HS-5 (cell line): ENCODE measurements at places on chromosomes 11 and 22.

DNA sequence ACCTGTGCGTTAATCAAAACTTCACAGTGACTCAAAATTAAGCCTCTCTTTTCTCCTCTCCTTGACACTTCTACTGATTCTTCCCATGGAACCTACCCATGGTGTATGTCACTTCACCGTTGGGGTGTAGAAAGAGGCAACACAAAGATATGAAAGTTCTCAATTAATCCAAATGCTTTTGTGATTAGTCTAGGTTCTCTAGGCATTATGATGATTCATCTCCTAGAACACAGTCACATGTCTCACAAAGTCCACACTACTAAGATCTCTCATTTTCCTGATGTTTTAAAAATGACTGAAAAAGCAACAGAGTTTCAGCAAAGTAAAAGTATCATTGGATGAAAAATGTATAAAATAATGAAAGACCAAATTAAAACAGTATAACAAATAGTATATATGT, 13.7 kb upstream of the SCGB2A2 start:
- DNase-seq, result peak; percentile 11

DNA sequence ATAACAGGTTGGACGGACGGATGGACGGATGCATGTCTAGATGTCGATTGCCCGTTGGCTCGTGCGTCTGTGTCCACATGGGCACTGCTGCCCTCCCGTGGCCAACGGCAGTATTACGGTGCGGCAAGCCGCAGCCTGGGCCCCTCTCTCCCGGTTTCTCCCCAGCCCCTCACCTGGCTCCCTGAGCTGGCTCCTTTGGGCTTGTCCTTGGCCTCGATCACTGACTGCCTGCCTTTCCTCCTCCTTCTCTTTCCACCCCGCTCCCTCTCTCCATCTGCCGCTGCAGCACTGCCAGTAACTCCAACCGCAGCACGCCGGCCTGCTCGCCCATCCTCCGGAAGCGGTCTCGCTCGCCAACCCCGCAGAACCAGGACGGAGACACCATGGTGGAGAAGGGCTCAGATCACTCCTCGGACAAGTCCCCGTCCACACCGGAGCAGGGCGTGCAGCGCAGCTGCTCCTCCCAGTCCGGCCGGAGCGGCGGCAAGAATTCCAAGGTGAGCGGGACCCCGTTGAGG, 77.3 kb downstream of the SCN3B start:
- no peak for DNase-seq

GRCh38 chr11:95230810-95231126, 234 bp downstream of the SESN3 start:
- no peak for DNase-seq

DNA sequence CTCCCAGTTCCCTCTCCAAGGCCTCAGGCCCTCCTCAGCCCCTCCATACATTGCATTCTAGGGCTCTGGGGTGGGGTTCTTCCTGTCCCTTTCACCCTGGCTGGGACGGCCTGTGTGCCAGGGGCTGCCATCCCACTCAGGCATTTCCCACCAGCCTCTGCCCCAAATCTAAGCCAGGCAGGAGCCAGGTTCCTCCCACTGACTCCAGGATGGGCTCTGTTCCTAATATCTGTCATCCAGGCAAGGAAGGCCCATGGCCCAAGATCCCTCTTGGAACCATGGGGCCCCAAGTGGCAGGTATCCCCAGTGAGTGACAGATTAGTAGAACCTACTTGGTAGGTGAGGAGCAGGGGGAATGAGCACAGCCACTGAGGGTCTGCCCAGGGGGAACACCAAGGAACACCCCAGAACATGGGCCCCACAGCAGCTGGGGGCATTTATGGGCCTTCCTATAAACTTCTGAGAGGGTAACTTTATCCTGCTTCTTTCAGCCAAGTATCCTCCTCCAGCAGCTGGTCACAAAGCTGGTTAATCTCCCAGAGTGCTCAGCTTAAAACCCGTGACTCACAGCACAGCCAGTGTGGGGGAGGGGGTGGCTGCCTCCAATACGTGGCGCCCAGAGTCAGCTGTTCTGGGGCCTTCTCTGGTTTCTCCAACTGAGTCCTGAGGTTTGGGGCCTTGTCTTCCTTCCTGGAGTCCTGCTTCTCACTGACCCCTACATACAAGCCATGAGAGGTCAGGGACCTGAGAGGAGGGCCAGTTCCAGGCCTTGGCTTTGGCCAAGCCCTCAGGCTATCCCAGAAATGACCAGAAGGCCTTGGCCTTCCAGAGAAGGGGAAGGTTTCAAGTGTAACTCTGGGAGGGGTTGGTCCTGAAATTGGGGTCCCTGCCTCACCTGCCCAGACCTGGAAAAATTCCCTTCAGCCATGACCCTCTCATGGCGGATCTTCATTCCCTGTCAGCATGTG, 19.9 kb upstream of the MYOD1 start:
- no peak for DNase-seq

DNA sequence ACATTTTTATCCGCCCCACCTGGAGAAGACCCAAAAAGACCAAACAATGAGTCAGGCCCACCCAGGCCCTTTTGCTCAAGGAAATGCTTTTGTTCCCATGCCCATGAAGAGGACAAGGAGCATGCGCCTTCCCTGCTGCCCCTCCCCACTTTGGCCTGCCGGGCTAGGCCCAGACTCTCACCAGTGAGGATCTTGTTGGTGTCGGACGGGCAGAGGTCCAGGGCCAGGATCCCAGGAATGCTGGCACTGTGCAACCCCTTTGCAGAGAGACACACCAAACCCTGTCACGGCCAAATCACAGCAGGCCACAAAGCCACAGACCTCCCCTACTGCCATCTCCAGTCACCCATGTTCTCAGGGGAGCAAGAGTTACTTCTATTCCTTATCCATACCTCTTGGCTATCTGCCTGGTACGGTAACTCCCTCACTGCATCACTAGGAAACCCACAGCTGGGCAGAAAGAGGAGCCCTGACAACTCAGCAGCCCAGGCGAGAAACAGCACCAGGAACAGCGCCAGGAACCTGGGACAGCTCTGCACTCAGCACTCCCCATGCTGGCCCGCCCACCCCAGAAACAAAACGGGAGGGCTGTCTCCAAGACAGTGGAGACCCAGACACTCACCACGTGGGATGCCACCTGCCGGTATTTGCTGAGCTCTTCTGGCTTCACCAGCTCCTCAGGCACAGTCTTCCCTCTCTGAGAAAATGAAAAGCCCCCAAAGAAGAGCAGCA, 5.5 kb downstream of the PRPF19 start:
- DNase-seq, result no peak
